Mesothelial cell of epicardium (in vitro differentiated cells): ENCODE measurements at places on chromosomes 3 and 15. TPM values are rescaled to one million over a fixed set of nuclear protein-coding genes. Genes with fewer than 3 reads are reported as not detected.

XCR1 gene
- not detected in 3 replicates for total RNA-seq

GRCh38 chr3:63482341-63482740, 170.1 kb upstream of the SNTN start:
- H3K4me1 ChIP-seq: peaks cover 10% of the 10 kb centered on the region
- no peak for DNase-seq
- no peaks in the 10 kb centered on the region for H3K36me3 ChIP-seq
- H3K27me3 ChIP-seq: peaks cover 29% of the 10 kb centered on the region

CCDC71 gene
- 28.7 to 29.8 TPM (median 28.9 TPM) in 3 replicates for total RNA-seq

- H3K27ac ChIP-seq: no peak overlapping the region
Observed at GRCh38 chr15:66308531-66308930, 15.2 kb downstream of the DIS3L start.

DNA sequence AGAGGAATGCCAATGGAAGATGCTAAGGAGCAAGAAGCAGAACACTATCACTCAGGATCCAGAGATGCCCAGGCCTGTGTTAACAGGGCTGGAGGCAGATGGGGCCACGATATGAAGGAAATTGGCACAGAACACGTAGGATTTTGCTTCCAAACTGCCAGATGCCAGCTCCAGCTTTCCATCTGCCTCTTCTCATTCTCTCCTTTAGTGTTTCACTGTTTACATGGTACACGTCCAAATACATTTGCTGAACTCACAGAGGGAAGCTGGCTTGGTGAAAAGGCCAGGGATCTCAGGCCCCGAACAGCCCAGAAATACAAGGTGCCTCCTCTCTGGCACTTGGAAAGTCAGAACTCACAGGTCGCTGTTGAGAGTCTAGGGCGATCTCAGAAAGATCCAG, 187.0 kb downstream of the NTRK3 start:
- no peak overlapping the region for H3K27ac ChIP-seq
- H3K27me3 ChIP-seq: peaks cover 36% of the 10 kb centered on the region
- no peak overlapping the region for H3K4me3 ChIP-seq
- no peaks in the 10 kb centered on the region for H3K36me3 ChIP-seq
- no peaks in the 10 kb centered on the region for H3K4me1 ChIP-seq
- no peak for DNase-seq

- no peaks in the 10 kb centered on the region for H3K27me3 ChIP-seq
- no peak overlapping the region for H3K27ac ChIP-seq
- no peak overlapping the region for H3K4me3 ChIP-seq
- H3K4me1 ChIP-seq: peaks cover 17% of the 10 kb centered on the region
- H3K36me3 ChIP-seq: no peaks in the 10 kb centered on the region
- DNase-seq: no peak
Observed at GRCh38 chr3:23760871-23761373, 44.8 kb upstream of the UBE2E1 start.

DNA sequence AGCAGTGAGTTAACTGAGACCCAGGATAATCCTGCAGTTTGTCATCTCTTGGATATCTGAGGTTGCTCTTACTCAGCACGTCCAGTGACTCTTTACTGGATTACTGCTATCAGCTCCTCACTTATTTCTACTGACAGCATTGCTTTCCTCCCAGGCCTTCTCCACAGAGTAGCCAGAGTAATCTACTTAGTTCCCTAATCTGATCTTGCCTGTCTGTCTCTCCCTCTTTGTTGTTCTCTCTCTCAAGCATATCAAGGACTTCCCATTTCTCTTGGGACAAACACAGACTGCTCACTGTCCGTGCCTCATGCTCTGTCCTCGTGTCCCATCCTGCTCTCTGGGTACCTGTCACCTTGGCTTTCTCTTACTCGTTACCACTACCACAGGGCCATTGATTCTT, 376.2 kb downstream of the FEZF2 start:
- peaks cover 3% of the 10 kb centered on the region for H3K36me3 ChIP-seq
- H3K4me3 ChIP-seq: no peak overlapping the region
- no peak overlapping the region for H3K27ac ChIP-seq
- no peak for DNase-seq
- H3K27me3 ChIP-seq: no peaks in the 10 kb centered on the region
- H3K4me1 ChIP-seq: peaks cover 4% of the 10 kb centered on the region

DNA sequence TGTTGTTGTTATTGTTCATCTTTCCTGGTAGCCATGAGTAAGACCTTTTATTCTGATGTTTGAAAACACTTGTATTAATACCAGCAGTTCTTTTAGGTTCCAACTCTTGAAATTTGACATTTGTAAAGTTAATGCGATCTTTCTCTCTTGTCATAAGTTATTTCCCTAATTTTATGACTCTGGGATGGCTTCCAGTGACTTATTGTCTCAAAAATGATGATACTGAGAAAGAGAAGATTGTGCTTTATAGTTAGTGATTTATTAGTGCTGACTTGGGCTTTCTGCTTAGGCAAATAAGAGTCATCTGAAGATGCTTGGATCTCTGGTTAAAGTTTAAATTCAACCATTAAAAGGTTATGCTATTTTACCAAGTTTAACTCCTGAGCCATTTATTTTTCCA, 715.2 kb downstream of the GRM7 start:
- H3K36me3 ChIP-seq: no peaks in the 10 kb centered on the region
- H3K27ac ChIP-seq: no peak overlapping the region
- H3K4me3 ChIP-seq: no peak overlapping the region
- H3K27me3 ChIP-seq: no peaks in the 10 kb centered on the region
- DNase-seq: no peak
- no peaks in the 10 kb centered on the region for H3K4me1 ChIP-seq

RASGRP1 gene
- total RNA-seq: 3.7 to 4.8 TPM (median 4.4 TPM) in 3 replicates

MYEF2 gene
- total RNA-seq: 104 to 111 TPM (median 104 TPM) in 3 replicates

- DNase-seq: no peak
- H3K36me3 ChIP-seq: peaks cover 2% of the 10 kb centered on the region
- peaks cover 8% of the 10 kb centered on the region for H3K4me1 ChIP-seq
- peak overlapping the region; percentile 82 for H3K27ac ChIP-seq
- peaks cover 6% of the 10 kb centered on the region for H3K27me3 ChIP-seq
Observed at GRCh38 chr15:99495430-99496301, 70.1 kb upstream of the MEF2A start.

DNA sequence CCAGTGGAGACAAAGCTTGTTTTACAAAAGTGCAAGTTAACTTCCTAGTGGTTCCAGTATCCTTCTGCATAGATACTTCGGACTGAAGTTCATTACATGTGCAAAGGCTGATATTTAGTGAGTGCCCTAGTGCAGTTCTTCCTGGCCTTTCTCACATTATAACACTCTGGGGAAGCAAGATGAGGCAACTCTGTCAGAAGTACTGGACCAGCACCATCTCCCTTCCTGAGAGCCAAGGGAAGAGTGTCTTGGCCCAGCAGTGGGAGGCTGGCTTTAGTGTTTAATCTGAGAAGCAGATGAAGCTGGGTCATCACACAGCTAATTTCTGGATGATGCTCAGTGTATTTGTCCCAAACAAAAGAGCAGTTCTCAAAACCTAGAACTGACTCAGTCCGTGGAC, 397.7 kb downstream of the CACNA2D3 start:
- H3K27ac ChIP-seq: no peak overlapping the region
- no peak overlapping the region for H3K4me3 ChIP-seq
- H3K4me1 ChIP-seq: peaks cover 2% of the 10 kb centered on the region
- DNase-seq: no peak

WNT7A gene
- total RNA-seq: 0.89 to 1.0 TPM (median 0.99 TPM) in 3 replicates

RTP1 gene
- not detected in 3 replicates for total RNA-seq

GRCh38 chr3:62376906-62377877, 3.8 kb upstream of the FEZF2 start:
- H3K27ac ChIP-seq: no peak overlapping the region

GRCh38 chr3:186679151-186679550, 13.3 kb downstream of the HRG start:
- no peaks in the 10 kb centered on the region for H3K36me3 ChIP-seq
- H3K4me3 ChIP-seq: no peak overlapping the region
- H3K27ac ChIP-seq: no peak overlapping the region
- peaks cover 55% of the 10 kb centered on the region for H3K27me3 ChIP-seq
- DNase-seq: no peak
- H3K4me1 ChIP-seq: no peaks in the 10 kb centered on the region

GRCh38 chr3:148227534-148227933, 470.2 kb upstream of the AGTR1 start:
- no peak overlapping the region for H3K4me3 ChIP-seq
- peak overlapping the region; percentile 36 for H3K27ac ChIP-seq
- no peak for DNase-seq
- peaks cover 27% of the 10 kb centered on the region for H3K4me1 ChIP-seq

DNA sequence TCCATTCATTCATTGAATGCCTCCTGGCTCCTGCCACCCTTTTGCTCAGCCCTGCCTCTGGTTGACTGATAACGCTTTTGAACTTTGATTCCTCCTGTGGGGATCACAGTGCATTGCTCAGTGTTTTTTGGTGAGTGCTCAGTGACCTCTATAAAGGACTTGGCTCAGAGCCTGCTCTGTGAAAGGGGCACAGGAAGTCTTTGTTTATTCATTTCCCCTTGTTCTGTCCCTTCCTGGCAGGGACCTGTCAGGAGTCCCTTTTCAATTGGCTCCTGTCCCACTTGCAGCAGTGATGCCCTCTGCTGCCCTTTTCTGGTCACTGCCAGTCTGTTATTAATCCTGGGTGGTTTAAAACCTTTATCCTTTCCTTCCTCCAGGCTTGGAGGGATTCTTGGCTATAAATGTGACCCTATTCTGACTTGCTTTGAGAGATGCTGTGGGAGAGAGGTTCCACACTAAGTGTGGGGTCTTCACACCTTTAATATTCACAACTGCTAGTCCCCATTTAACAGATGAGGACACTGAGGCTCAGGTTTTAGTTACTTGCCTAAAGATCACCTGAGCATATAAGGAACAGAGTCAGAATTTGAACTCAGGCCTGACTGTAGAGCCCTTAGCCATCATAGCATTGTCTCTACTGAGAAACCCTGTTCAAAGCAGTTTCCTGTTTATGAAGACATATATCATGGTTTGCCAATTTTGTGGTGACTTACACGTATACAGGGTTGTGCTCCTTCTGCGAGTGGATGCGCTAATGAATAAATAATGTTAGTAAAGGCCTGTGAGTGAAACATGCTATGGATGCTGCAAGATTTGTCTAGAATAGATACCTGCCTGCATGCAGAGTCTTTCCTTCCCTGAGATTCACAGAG, 23.2 kb upstream of the TATDN2 start:
- H3K4me3 ChIP-seq: no peak overlapping the region
- no peak overlapping the region for H3K27ac ChIP-seq
- H3K4me1 ChIP-seq: peaks cover 5% of the 10 kb centered on the region
- H3K36me3 ChIP-seq: peaks cover 2% of the 10 kb centered on the region

DNA sequence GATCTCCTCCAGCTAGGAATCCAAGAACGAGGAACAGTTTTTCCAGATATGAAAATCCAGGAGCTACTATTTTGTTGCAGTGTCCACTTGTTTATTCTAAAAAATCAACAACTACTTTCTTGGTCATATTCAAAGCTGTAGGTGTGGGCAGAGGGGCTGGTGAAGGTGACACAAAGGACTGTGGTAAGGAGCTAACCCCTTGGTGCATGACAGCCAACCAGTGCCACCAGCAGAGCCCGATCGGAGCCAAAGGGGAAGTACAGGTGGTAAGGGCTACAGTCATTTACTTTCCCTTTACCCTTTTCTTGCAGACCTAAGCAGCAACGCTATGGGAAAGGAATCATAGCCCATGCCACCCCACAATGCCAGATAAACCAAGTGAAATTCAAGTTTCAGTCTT, 30.7 kb downstream of the PLA1A start:
- H3K27me3 ChIP-seq: no peaks in the 10 kb centered on the region
- no peak overlapping the region for H3K27ac ChIP-seq
- DNase-seq: no peak
- H3K4me3 ChIP-seq: no peak overlapping the region

GRCh38 chr3:107989661-107990060, 101.2 kb downstream of the CD47 start:
- H3K4me3 ChIP-seq: no peak overlapping the region
- H3K27ac ChIP-seq: peak overlapping the region; percentile 82
- H3K36me3 ChIP-seq: no peaks in the 10 kb centered on the region
- peaks cover 76% of the 10 kb centered on the region for H3K4me1 ChIP-seq

DNA sequence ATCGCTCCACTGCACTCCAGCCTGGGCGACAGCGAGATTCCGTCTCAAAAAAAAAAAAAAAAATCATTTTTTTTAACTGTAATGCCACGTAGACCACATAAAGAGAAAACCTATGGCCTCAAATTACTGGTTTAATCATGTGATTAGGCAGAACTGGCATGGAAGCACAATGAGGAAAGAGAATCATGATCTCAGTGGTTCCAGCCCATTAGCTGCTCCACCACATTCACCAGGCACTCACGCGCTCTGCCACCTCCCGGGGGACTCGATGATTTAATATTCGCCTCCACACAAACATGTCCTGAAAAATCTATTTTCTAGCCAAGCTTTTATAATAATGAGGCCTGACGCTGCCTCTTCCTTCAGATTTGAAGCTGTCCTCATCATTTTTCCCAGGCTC, 204.7 kb downstream of the TBL1XR1 start:
- H3K4me3 ChIP-seq: no peak overlapping the region
- peaks cover 17% of the 10 kb centered on the region for H3K4me1 ChIP-seq
- no peak for DNase-seq
- no peaks in the 10 kb centered on the region for H3K27me3 ChIP-seq
- peaks cover 8% of the 10 kb centered on the region for H3K36me3 ChIP-seq

DNA sequence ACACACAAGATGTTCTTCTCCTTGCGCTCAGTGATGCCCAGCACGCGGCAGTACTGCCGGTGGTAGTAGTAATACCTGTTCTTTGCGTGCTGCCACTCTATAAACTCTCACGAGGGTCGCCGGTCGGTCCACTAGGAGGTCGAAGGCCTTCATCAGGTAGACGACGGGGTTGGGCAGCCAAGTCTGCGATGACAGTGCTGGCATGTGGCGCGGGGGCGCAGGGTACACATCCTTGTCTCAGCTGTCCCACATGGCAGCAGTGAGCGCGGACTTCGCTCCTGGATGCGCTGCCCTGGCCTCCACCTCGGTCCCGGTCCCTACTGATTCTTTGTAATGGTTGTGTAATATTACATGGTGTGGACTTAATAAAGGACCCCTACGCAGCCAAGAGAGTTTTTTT, 50.1 kb upstream of the CGNL1 start:
- no peak for DNase-seq
- no peak overlapping the region for H3K4me3 ChIP-seq
- H3K27ac ChIP-seq: no peak overlapping the region
- H3K27me3 ChIP-seq: peaks cover 4% of the 10 kb centered on the region
- H3K36me3 ChIP-seq: no peaks in the 10 kb centered on the region

FOXB1 gene
- not detected in 3 replicates for total RNA-seq

CLDN16 gene
- total RNA-seq: 0.07 to 0.20 TPM (median 0.11 TPM) in 3 replicates

DNA sequence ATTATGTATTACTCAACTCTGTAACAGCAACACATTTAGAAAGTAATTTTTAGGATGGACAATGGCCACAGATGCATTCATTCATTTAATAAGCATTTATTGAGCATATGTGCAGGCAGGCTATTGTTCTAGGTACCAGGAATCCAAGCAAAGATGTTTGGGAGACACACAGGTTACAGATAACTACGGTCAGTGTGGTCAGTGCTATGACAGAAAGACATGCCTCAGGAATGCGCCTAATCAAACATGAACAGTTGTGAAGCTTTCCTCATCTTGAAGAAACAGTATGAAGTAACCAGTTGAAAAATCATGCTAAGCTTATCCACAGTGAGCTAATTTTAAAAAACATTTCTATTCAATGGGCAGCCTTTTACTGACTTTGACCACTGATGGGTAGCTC, 155.4 kb upstream of the CCDC54 start:
- H3K27me3 ChIP-seq: no peaks in the 10 kb centered on the region
- H3K36me3 ChIP-seq: no peaks in the 10 kb centered on the region
- peaks cover 36% of the 10 kb centered on the region for H3K4me1 ChIP-seq
- H3K4me3 ChIP-seq: no peak overlapping the region
- no peak for DNase-seq

GRCh38 chr3:76134166-76134565, 348.8 kb upstream of the ZNF717 start:
- no peaks in the 10 kb centered on the region for H3K36me3 ChIP-seq
- peaks cover 22% of the 10 kb centered on the region for H3K4me1 ChIP-seq
- H3K27ac ChIP-seq: no peak overlapping the region
- H3K4me3 ChIP-seq: no peak overlapping the region
- DNase-seq: no peak
